ENCODE measurements at places on chromosomes 6 and 20.

DNA sequence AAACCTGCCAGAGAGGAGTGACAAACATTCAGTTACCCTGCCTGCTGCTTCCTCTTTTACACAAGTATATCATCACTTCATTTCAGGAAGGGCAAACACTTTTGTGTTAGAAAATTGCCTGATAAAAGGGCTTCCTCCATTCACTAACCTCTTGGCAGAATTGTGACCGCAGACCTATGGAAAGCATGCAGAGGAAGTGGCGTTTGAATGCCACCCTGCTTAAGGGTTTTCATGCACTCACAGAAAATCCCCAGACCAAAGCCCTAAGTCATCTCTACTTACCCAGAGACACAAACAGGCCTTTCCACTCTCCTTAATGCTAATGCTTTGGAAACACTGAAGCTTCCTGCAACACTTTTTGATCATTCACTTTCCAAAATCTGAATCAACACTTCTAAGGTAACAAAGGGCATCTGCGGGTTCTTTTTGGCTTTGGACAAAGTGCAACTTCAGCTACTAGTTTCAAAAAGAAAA, 22.1 kb upstream of the RALGAPA2 start:
- no peak for DNase-seq

DNA sequence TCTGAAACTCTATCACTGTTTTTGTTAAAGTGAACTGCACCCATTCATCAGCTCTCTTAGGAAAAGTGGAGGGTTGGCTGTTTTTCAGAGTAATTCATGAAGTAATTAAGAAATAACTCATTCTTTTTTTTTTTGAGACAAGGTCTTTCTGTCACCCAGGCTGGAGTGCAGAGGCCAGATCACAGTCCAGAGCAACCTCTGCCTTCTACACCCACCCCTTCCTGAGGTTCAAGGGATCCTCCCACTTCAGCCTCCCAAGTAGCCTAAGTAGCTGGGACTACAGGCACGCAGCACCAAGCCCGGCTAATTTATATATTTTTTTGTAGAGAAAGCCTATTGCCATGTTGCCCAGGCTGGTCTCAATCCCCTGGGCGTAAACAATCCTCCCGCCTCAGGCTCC, 2.6 kb downstream of the ZNFX1 start:
- DNase-seq, result no peak

- no peak for DNase-seq
Observed at GRCh38 chr6:105810922-105811482, 275.1 kb upstream of the PRDM1 start.

GRCh38 chr6:157941101-157941863, 40.4 kb upstream of the SYNJ2 start:
- no peak for DNase-seq

DNA sequence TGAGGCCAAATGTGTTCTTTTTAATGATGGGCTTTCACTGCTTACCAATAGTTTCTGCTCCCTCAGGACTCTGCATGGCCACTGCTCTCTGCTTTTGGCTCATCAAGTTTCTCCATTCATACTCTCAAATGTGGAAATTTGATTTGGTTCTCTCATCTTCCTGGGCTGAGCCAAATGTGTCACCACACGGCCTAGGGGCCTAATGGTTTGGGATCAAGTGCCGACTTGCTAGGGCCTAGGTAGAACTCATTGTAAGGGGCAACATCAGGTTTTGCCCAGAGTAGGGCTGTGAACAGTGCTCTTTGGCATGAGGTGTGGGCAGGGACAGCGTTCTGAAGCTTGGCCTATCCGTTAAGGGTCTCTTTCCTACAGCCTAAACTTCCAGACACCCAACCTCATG, 3.9 kb upstream of the MRPS10 start:
- DNase-seq, result no peak

- DNase-seq, result no peak
Observed at GRCh38 chr6:25794784-25795183, 37.1 kb downstream of the SLC17A1 start.

- no peak for DNase-seq
Observed at GRCh38 chr20:38447931-38448675, 13.0 kb upstream of the SNHG17 start.

DNA sequence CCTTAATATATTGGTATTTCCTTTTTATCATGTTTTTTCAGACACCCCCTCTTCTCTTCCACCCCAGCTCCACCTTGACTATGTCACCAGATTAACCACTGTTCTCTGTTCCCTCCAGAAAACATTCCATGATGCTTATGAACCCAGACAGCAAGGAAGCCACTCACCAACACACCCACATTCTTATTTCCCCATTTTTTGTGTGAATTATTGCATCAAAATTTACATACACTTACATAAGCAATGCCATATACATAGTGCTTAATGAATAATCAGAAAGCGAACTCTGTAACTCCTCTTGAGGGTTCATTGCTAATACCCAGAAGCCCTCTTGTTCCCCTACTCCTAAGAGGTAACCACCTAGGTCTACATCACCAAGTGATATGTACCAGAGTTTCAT, 182.3 kb upstream of the CDYL start:
- no peak for DNase-seq

GRCh38 chr6:129959358-129959930, 58.9 kb upstream of the L3MBTL3 start:
- no peak for DNase-seq

- DNase-seq, result no peak
Observed at GRCh38 chr20:58069796-58070663, 158.4 kb downstream of the ANKRD60 start.

- DNase-seq, result no peak
Observed at GRCh38 chr6:94597487-94597886, 979.8 kb upstream of the MANEA start.

DNA sequence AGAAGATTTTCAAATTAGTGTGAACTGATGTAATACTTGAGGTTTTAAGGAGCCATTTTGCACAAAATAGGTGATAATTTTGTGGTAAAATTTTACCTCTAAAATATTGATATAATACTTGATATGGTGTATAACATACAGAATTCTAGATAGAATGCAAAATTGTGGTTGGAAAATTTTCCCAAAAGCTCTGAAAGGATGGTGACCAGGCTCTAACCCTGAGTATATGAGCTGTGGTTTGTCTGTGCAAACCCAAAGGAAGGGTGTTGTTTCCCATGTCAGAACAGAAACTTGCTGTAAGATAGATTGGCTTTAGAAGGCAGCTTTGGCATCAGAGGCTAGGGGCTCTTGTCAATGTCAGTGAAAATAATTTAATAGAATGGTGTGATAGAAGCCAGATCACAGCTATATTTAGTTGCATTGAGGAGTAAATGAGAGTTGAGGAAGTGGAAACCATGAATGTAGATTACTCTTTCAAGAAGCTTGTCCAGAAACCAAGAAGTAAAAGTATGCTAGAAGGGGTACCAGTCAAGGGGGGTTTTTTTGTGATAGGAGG, 257.7 kb downstream of the FARS2 start:
- DNase-seq, result no peak

- no peak for DNase-seq
Observed at GRCh38 chr6:66858196-66858595, 1151.2 kb upstream of the EYS start.

GRCh38 chr20:1185790-1186334, 1.1 kb upstream of the TMEM74B start:
- peak; percentile 43 for DNase-seq

- DNase-seq, result peak; percentile 89
Observed at GRCh38 chr20:32343439-32343838, 14.7 kb upstream of the ASXL1 start.

- DNase-seq, result no peak
Observed at GRCh38 chr6:152426276-152426675, 210.9 kb downstream of the SYNE1 start.

DNA sequence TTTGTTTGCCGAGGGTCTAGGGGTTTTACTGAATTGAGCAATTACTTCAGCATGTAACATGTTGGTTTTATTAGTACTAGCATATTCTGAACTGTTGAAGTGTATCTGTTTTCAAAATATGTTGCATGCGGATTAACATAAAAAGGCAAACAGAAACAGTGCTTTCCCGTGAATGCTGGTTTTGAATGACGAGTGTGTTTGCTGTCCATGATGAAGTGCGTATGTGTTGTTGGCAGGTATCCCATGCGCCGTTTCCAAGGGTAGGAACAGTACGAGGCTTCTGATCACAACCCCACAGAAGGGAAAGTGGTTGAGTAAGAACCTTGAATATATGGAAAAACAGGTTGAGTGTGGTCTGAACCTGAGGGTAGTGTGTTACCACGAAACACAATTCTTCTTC, 232.9 kb downstream of the SAMD5 start:
- peak; percentile 7 for DNase-seq

- peak; percentile 97 for DNase-seq
Observed at GRCh38 chr20:51985013-51985415, 182.7 kb upstream of the SALL4 start.

- DNase-seq, result no peak
Observed at GRCh38 chr6:78597966-78598365, 269.4 kb upstream of the IRAK1BP1 start.

- no peak for DNase-seq
Observed at GRCh38 chr6:166463359-166464067, 80.8 kb upstream of the MPC1 start.

- DNase-seq, result no peak
Observed at GRCh38 chr6:151704383-151704782, 103.1 kb upstream of the ESR1 start.

GRCh38 chr6:169557887-169558286, 143.9 kb downstream of the WDR27 start:
- no peak for DNase-seq

- no peak for DNase-seq
Observed at GRCh38 chr6:5249451-5250122, 11.2 kb downstream of the LYRM4 start.

GRCh38 chr6:84788689-84789088, 24.3 kb upstream of the TBX18 start:
- DNase-seq, result no peak

- DNase-seq, result no peak
Observed at GRCh38 chr20:59154317-59155013, 9.2 kb upstream of the ZNF831 start.

GRCh38 chr6:86526238-86526637, 411.1 kb upstream of the HTR1E start:
- no peak for DNase-seq

DNA sequence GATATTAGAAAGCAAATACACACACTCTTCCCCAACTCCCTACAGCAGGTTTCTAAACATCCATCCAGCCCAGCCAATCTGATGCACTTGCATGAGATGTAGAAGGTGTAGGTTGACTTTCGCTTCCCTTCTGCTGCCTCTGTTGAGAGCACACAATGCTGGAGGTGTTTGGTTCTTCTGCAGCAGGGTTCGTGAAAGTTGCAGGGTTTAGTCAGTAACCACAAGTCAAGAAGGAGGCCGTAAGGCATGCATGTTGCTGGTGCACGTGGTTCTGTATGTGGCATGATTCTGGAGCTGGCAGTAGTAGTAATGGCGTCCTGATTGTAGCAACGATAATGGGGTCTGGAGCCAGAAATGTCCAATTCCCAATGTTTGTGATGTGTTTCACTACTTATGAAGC, 53.0 kb downstream of the DEK start:
- no peak for DNase-seq

GRCh38 chr6:166402582-166403277, 20.0 kb upstream of the MPC1 start:
- DNase-seq, result peak; percentile 60

DNA sequence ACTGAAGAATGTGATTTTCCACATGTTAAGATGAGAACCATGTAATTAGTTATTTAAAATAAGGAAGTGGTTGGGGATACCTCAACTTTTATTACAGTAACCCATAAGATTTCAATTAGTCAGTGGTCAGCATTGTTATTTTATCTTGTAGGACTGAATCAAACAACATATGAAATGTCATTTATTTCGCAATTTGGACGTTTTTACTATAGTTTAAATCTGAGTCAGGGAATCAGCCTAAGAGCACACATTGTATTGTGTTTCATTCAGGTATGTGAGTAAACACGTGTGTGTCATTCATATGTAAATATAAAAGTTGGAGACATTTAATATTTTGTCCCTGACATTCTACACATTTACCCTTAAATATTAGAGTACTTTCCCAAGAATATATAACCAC, 1418.7 kb downstream of the GRIK2 start:
- peak; percentile 3 for DNase-seq

GRCh38 chr20:23106271-23106851, 20.2 kb upstream of the CD93 start:
- DNase-seq, result no peak

- DNase-seq, result peak; percentile 26
Observed at GRCh38 chr20:16539280-16540021, 33.8 kb downstream of the KIF16B start.

Measured in EH (cell line).